NCI-H460 (cell line): ENCODE measurements at places on chromosomes 2 and 18. TPM values are rescaled to one million over a fixed set of nuclear protein-coding genes. Genes with fewer than 3 reads are reported as not detected.

CDH19 gene
- 60.2 and 67.4 TPM in 2 replicates for total RNA-seq

VWC2L gene
- total RNA-seq, result not detected in 2 replicates

CPLX4 gene
- not detected in 2 replicates for total RNA-seq

ARHGAP15 gene
- total RNA-seq, result 0.17 TPM in 1 of 2 replicates, not detected in the other

KCNG3 gene
- 0.55 and 0.72 TPM in 2 replicates for total RNA-seq

RIT2 gene
- total RNA-seq, result not detected in 2 replicates
